Stimulated activated naive CD8-positive, alpha-beta T cell treated with anti-CD3 and anti-CD28 coated beads, Interleukin-15, amount 100 ng/mL, for 72 hours (primary cell): ENCODE measurements at places on chromosomes 1 and 21.

- DNase-seq, result no peak
These were observed 45.2 kb downstream of the SLC44A3 start for GRCh38 chr1:94865360-94865759.

DNA sequence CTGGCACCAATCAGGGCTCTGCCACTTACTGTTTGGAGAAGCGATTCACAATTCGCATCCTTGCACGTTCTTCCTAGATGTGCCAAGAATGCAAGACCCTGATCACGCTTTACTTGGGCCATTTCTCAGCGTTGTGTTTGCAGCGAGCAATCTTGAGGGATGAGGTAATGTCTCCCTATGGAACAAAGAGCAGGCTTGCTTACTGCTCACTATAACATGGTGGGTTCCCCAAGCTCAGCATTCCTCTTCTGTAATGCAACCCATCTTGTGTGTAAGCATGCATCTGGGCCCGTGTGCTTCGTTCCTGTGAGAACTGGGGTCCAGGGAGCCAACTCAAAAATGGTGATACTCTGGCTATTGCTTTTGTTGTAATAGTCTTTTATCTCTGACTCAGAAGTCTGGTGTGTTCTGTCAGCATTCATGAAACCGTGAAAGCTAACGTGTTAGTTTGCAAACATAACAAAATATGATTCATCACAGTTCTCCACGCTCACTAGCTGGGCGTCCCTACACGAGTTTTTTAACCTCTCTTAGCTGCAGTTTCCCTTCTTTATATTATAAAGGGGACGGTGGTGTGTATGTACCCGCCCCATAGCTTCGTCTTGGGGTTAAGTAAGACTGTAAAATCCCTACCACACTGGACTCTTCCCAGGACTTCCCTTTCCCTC lies 33.3 kb downstream of the DNTTIP2 start:
- no peak for DNase-seq

- DNase-seq, result no peak
These were observed 291.8 kb downstream of the HHIPL2 start for GRCh38 chr1:222256058-222256457.

DNA sequence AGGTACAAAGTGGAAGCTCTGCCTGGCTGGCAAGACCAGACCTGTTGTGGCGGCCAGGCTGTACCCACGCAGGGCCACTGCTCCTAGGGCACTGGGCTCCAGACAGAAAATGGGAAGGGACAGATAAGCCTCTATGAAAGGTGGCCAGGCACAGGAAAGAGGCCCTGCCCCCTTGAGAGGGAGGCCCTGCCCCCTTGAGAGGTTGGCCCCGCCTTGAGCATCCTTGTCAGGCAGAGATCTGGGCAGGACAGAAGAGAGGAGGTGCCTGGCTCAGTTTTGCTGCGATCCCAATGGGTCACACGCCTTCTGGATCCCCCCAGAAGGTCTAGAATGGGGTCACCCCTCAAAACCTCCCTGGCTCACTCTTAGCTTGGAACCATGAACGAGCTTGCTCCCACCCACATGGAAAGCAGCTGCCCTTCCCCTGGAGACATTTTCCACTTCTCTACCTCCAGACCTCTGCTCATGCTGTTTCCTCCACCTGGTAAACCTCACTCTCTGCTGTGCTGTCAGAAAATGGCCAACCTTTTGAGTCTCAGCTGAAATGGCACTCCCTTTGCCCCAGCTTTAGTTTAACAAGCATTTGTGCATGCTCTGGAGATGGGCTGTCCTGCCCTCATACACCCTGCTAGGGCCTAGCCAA lies 17.5 kb upstream of the ECE1 start:
- no peak for DNase-seq

DNA sequence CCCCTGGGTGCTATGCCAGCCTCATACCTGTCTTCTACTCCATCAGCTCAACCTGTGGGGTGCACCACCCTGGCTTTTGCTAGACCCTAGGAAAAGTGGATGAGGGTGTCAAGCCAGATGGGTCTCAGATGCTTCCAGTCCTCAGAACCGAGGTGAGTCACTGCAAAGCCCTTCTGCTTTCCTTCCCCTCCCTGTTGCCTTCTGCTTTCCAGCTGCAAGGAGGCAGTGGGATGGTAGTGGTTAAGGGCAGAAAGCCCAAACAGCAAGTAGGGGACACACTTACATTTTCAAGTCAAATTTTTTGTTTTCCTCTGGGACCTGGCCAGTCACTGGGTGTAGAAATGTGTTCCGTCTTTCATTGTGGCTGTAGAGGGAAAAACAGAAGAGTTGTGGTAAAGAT lies 60.7 kb upstream of the GOLT1A start:
- DNase-seq, result no peak

DNA sequence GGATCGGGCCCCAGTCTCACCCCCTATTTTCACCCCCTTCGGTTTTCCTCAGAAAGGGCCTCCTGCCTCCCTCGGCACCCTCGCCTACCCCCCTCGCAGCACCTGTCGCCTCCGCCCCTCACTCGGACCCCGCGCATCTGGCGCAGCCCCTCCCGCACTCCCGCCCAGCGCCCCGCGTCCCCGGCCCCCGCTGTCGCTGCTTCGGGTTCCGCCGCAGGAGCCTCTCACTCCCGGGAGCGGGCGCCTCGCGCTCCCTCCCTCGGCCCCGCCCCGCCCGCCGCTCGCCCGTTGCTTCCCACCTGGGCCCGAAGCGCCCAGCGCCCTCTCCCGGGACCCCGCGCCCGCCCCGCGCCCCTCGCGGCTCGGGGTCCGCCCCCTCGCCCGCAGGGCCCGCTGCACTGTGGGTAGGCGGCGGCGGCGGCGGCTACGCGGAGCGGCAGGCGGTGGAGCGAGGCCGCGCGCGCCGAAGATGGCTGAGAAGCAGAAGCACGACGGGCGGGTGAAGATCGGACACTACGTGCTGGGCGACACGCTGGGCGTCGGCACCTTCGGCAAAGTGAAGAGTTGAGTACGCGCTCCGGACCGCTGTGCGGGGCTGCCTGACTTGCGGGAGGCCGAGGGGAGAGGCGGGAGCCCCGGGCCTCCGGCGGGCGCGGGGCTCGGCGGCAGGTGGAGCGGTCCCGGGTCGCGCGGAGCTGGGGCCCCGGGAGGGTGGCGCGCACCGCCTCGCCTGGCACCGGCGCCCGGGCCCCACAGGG lies at the start of gene PRKAA2:
PRKAA2 (plus strand) TSS at position 396 of the 758 bp plus-strand sequence; CDS start at position 470, 74 bp downstream.
- DNase-seq, result no peak
